ENCODE measurements at places on chromosomes 7 and 10. TPM values are rescaled to one million over a fixed set of nuclear protein-coding genes. Genes with fewer than 3 reads are reported as not detected.
A peak's percentile ranks its signal among the peaks of the same experiment; 100 is the strongest.

The SPAG6 gene
- 2.1 TPM for total RNA-seq

The CDK13 gene
- 57.1 TPM for total RNA-seq

The SPDYE8 gene
- not detected for total RNA-seq

The TMEM209 gene
- 37.9 TPM for total RNA-seq

- no peaks in the 10 kb centered on the region for H3K27me3 ChIP-seq
- no peak overlapping the region for H3K27ac ChIP-seq
- no peaks in the 10 kb centered on the region for H3K36me3 ChIP-seq
- DNase-seq = no peak
- H3K4me1 ChIP-seq = no peaks in the 10 kb centered on the region
Observed at GRCh38 chr7:129845972-129846327, 106.8 kb downstream of the UBE2H start.

DNA sequence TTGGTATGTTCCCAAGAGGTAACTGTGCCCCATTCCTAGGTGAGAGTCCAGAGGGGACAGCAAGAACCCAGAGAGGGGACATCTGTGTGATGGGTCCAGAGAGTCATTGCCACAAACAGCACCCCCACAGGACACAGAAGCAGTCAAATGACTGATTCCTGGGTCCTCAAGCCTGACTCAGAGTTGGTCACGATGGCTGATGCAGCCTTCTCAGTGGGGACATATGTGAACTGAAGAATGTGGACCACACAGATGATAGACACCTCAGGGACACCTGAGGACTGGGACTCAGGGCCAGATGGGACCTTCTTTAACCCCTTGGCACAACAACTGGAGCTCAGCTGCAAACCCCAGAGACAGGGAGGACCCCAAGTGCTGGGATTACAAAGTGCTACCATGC is 96.5 kb downstream of the STRA8 start:
- no peak overlapping the region for H3K27ac ChIP-seq
- no peaks in the 10 kb centered on the region for H3K27me3 ChIP-seq
- no peaks in the 10 kb centered on the region for H3K36me3 ChIP-seq
- DNase-seq = no peak
- H3K4me3 ChIP-seq = no peak overlapping the region
- no peaks in the 10 kb centered on the region for H3K4me1 ChIP-seq

DNA sequence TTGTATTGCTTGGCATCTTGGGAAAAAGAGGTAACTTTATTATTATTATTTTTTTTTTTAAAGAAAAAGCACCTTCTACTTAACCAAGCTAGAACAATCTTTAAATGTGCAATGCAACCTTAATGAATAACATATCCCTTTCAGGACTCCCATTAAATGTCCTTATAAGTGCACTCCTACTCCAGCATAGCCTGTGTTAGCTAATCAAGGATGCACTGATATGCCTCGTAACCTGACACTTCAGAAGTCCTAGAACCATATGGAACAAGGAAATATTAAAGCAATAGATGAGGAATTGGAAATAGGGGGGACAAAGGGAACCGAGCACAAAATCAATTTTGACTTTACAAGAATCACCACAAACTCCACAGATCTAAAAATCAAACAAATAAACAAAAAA is 522.4 kb downstream of the PARD3 start:
- H3K36me3 ChIP-seq = no peaks in the 10 kb centered on the region
- no peak for DNase-seq
- peaks cover 4% of the 10 kb centered on the region for H3K4me1 ChIP-seq
- no peak overlapping the region for H3K4me3 ChIP-seq

DNA sequence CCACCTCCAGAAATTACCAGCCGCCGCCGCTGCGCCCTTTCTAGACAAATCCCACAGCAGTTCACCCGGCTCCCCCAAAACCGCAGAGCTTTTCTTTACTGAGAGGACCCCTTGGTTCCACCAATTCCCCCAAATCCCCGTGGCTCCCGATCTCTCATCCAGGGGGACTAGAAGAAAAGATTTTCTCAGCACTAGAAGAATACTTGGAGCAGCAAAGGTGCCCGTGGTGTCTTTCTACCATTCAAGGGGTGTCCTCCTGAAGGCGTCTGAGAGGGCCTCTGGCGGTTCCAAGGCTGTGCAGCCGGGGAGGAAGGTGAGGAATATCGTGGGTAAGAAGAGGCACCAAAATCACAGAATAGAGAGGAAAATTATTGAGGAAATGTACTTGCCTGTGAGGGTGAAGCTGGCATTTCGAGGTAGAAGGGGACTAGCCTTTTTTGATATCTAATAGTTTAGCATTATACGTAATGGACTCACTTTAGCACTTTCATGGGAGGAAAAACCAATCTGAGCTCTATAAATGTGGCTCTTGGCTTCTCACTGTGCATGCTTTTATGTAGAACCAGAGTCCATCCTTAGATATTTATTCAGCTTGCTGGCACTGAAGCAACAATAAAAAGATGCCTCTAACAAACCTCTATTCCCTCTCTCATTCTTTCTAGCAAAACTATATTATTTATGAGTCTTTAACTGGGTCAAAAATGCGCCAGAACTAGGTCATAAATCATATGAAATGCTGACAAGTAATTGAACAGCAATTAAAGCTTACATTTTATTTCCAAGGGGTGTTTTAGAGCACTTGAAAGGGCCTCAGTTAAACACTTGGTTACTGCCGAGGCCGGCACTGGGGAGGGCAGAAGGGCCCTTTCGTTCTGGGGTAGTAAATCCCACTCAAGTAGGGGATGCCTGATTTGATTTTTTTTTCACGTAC is 13.8 kb upstream of the HOXA2 start:
- H3K27me3 ChIP-seq = peaks cover 97% of the 10 kb centered on the region
- H3K4me3 ChIP-seq = no peak overlapping the region
- no peak for DNase-seq
- no peaks in the 10 kb centered on the region for H3K36me3 ChIP-seq

- no peak overlapping the region for H3K4me3 ChIP-seq
- DNase-seq = peak; percentile 37
- no peaks in the 10 kb centered on the region for H3K4me1 ChIP-seq
- no peaks in the 10 kb centered on the region for H3K36me3 ChIP-seq
Observed at GRCh38 chr7:155576416-155576815, 30.1 kb upstream of the CNPY1 start.

- H3K27me3 ChIP-seq = peaks cover 71% of the 10 kb centered on the region
- H3K27ac ChIP-seq = no peak overlapping the region
- no peak for DNase-seq
- H3K4me3 ChIP-seq = no peak overlapping the region
- no peaks in the 10 kb centered on the region for H3K36me3 ChIP-seq
Observed at GRCh38 chr10:28307267-28307666, 4.4 kb upstream of the MPP7 start.

DNA sequence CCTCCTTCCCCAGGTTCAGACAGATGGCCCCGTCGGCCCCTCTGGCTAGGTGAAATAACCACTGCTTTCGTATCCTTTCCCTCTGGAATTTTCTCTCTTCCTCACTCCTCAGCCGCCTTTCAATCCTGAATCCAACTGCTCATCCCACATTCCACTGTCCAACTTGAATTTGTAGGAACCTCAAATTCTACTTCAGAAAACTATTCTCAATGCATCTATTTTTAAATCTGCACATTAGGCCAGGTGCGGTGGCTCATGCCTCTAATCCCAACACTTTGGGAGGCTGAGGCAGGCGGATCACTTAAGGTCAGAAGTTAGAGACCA is 78.9 kb downstream of the ITIH5 start:
- no peaks in the 10 kb centered on the region for H3K27me3 ChIP-seq
- no peak overlapping the region for H3K4me3 ChIP-seq
- H3K4me1 ChIP-seq = no peaks in the 10 kb centered on the region
- no peak for DNase-seq
- no peaks in the 10 kb centered on the region for H3K36me3 ChIP-seq
- H3K27ac ChIP-seq = no peak overlapping the region

GRCh38 chr7:73705551-73705920 is 13.9 kb downstream of the STX1A start:
- no peaks in the 10 kb centered on the region for H3K27me3 ChIP-seq
- H3K4me1 ChIP-seq = no peaks in the 10 kb centered on the region
- DNase-seq = no peak
- peaks cover 19% of the 10 kb centered on the region for H3K36me3 ChIP-seq
- no peak overlapping the region for H3K27ac ChIP-seq

GRCh38 chr7:156568258-156568657 is 72.3 kb upstream of the RNF32 start:
- no peak for DNase-seq
- no peaks in the 10 kb centered on the region for H3K36me3 ChIP-seq
- no peak overlapping the region for H3K27ac ChIP-seq
- H3K27me3 ChIP-seq = no peaks in the 10 kb centered on the region

GRCh38 chr7:105806592-105807447 is 69.6 kb downstream of the ATXN7L1 start:
- H3K4me3 ChIP-seq = no peak overlapping the region
- no peak for DNase-seq
- no peak overlapping the region for H3K27ac ChIP-seq
- H3K4me1 ChIP-seq = peaks cover 28% of the 10 kb centered on the region

Data from endodermal cell (in vitro differentiated cells).